ENCODE measurements at places on chromosomes 7 and 10. TPM values are rescaled to one million over a fixed set of nuclear protein-coding genes. Genes with fewer than 3 reads are reported as not detected.

- no peak for DNase-seq
Observed at GRCh38 chr10:17128261-17128660, 1.4 kb downstream of the CUBN start.

- DNase-seq, result no peak
Observed at GRCh38 chr7:155407799-155408198, 50.1 kb upstream of the EN2 start.

DNA sequence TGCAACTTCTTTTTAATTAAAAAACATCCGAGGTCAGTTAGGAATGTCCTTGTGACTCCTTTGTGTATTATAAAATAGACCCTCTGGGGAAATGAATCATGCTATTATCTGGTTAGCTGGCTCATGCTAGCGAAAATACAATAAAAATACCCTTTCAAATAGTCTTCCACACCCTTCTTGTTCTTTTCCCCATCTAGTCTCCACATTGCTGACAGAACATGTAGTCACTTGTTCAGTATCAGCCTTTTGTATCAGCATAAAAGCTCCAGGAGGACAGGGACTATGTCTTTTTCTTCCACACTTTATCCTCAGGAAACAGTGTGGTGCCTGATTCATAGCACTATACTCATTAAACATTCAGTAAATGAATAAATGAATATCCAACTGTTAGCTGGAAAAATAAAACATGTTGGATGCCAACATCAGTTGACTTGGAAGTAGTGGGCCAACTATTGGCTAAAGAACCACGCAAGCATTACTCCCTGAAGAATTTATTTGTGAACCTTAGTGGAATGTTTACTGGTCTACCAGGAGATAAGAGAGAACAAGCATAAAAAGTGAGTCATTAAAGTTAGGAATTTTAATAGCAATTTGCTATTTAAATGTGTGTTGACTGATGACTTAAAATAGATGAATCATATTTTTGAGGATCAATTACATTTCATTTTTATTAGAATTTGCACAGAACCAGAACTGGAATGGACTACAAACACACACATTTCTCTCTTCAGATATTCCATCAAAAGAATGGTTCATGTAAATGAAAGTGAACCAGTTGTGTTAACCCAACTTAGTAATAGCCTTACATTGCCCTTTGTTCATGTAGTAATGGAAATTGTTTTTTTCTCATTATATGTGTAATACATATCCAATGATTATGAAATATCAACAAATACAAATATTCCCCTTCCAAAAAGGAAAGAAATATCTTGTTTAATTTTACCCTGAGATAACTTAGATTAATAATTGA lies 129.6 kb downstream of the DKK1 start:
- DNase-seq, result no peak

DNA sequence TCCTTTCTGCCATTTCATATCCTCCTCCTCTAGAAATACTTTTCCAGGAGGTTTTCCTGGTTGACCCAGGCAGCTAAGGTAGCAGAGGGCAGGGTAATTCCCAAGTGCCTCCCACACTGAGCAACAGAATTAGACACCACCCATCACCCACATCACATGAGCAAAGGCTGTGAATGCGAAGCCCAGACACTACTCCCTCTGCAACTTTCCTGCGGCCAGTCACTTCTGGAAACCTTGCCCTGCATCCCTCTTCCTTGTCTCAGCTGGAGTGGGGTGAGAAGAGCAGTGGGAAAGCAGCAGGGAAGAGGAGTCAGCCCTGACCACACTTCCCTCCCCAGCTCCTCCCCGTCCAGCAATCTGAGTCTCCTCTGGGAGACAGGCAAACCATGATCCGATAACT lies 15.2 kb downstream of the TMEM176B start:
- peak; percentile 44 for DNase-seq

DNA sequence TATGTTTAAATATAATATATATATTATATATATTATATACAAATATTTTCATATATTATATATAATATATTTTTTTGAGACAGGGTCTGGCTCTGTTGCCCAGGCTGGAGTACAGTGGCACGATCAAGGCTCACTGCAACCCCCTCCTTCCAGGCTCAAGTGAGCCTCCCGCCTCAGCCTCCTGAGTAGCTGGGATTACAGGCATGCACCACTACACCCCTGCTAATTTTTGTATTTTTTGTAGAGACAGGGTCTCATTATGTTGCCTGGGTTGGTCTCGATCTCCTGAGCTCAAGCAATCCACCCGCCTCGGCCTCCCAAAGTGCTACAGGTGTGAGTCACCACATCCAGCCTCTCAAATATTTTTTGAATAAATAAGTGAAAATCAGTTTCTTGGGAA lies 215.5 kb downstream of the GATA3 start:
- no peak for DNase-seq

DNA sequence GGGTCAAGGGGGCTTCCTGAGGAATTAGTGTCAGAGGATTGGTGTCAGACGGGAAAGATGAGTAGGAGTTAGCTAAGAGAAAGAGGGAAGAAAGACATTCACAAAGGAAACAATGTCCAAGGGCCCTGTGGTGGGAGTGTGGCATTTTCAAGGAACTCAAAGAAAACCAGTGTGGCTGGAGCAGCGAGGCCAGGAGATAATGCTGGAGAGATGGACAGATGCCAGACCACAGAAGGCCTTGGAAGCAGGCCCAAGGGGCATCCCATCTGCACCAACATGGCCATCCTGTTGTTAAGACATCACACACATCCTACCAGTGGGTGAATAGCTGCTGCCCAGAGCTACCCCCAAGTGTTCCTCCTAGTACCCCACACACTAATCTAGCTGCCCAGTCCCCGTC lies 36.1 kb upstream of the CUL1 start:
- peak; percentile 90 for DNase-seq

- DNase-seq, result peak; percentile 99
Observed at GRCh38 chr7:122143751-122144711, at the start of gene AASS. Gene AASS (minus strand): TSS chr7:122144249. CDS start chr7:122133726, 10,523 bp downstream.

DNA sequence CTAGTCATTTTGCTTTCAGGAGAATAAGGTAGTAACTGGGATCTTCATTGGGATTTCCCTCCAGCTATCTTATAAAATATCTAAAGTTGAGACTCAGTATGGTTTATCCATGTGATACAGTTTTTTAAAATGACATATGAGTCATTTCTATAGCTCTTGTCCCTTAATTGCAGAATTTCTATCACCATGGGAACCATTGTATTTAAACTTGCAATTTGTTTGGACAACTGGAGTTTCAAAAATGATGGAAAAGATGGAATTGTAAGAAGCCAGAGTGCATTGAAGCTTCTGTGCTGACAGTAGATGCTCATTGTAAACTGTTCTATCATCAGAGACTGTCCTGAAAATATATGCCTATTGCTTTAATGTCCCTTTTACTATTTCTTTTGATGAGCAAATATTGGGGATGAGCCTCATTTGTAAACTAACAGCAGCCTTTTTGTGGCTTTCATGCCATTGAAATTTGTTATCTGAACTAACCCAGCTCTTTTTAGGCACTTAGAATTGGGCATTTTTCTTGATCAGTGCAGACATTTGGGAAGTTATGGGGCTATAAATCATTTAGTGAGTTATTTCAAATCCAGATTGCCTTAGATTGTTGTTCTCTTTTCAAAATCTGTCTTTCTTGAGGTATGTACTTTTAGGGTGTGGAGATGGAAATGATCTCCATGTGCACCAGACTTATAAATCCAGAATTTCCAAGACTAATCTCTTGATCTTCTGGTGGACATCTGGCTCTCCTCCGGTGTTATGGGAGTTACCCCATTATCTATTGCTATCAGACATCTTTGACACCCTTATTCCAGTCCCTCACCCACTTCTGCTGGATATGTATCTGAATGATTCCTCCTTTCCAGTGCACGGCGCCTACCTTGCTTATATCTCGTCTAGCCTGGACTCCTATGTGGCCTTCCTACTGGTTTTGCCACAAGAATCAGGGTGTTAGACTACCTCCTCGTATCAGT lies 159.0 kb downstream of the SND1 start:
- DNase-seq, result no peak

GRCh38 chr7:112122144-112122543 lies 84.1 kb downstream of the DOCK4 start:
- no peak for DNase-seq

- no peak for DNase-seq
Observed at GRCh38 chr7:149334219-149334618, 72.2 kb downstream of the ZNF783 start.

DNA sequence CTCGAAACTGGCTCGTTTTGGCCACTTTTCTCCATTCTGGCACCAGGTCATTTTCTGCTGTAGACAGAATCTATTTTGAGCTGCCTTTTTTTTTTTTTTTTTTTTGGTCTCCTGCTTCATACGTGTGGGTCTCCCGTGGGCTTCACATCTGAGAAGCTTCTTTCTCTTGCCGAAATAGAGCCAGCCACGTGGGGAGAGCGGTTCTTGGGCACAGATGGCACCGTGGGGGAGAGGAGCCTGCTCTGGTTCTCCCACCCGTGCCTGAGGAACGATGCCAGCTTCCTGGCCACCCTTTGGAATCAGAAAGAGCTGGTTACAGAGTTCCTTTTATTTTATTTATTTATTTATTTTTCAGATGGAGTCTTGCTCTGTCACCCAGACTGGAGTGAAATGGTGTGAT lies 48.7 kb upstream of the OCM2 start:
- peak; percentile 76 for DNase-seq

GRCh38 chr10:32408690-32409089 lies 37.2 kb upstream of the CCDC7 start:
- DNase-seq, result no peak

GRCh38 chr7:77479536-77480088 lies 57.5 kb upstream of the PTPN12 start:
- DNase-seq, result no peak

The GPR15LG gene
- not detected for total RNA-seq

The TMEM140 gene
- 5.1 TPM for total RNA-seq

The CRHR2 gene
- 1.2 TPM for total RNA-seq

The BET1 gene
- total RNA-seq, result 28.3 TPM

Measured in testis (tissue), 5 donors.